ENCODE measurements at places on chromosomes 11 and 22.

- DNase-seq: no peak
Measured at GRCh38 chr11:45647786-45648185, 17.6 kb downstream of the CHST1 start.

- no peak for DNase-seq
Measured at GRCh38 chr22:45612451-45612901, 59.2 kb upstream of the ATXN10 start.

DNA sequence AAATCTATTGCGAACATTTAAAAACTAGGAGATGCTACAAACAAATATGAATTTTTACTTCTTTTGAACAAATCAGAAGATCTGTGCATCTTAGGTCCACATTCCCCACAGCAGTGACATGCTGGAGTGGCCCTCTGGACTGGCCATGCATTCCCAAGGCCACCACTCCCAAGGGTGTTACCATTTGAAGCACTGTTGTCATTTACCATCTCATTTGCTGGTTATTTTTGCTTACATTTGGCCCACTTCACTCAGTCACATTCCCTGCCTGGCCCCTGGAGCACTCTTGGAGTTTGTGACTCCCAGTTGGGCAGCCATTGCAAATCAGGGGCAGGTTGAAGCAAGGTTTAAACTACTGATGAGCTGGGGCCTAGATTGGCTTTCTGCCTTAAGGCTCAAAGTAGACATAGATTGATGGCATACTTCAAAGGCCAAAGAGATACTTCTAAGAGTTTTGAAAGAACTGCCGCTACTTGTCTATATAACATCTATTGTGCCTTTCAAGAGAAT lies 8.5 kb upstream of the ZNRF3 start:
- DNase-seq: no peak

GRCh38 chr22:27776650-27776958 lies 25.0 kb downstream of the MN1 start:
- no peak for DNase-seq

DNA sequence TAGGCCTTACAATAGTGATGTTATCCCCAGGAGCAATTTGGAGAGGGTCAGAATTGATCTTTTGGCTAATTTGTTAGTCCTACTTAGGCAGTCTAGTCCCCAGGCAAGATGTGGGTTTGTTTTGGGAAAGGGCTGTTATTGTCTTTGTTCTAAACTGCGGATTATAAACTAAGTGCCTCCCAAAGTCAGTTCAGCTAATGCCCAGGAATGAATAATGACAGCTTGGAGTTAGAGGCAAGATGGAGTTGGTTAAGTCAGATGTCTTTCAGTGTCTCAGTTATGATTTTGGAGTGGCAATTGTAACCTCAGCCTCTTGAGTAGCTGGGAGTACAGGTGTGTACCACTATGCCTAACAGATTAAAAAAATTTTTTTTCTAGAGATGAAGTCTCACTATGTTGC lies 7.3 kb upstream of the CLNS1A start:
- no peak for DNase-seq

DNA sequence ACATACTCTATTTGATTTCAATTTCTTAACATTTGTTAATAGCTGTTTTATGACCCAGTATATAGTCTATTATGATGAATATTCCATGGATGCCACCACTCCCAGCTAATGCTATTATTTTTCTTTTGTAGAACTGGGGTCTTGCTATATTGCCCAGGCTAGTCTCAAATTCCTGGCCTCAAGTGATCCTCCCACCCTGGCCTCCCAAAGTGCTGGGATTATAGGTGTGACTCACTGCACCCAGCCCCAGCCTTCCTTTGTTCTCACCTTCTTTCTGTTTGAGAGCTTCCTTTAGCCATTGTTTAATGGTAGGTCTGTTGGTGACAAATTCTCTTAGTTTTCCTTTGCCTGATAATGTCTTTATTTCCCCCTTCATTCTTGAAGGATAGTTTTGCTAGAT lies 52.9 kb upstream of the AMOTL1 start:
- DNase-seq: no peak

DNA sequence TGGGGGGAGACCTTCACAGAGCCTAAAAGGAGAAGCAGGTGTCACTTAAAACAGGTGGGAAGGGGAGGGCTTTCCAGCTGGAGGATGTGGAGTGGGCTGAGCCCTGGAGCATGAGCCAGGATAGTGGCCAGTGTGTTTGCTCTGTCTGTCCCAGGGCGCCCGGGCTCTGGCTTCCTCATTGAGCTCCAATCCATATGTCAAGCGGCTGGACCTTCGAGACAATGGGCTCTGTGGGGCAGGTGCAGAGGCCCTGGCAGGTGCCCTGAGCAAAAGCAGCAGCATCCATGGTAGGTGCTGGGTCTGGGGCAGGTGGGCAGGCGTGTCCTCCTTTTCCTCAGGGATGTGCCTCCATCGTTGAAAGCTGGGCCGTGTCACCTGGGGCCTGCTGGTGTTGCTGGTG lies 2.0 kb downstream of the LRRC74B start:
- no peak for DNase-seq

- no peak for DNase-seq
Measured at GRCh38 chr11:9577556-9577955, 4.1 kb downstream of the WEE1 start.

GRCh38 chr11:71551711-71552110 lies 3.5 kb downstream of the KRTAP5-9 start:
- no peak for DNase-seq

- no peak for DNase-seq
Measured at GRCh38 chr11:134955281-134955680, 543.2 kb upstream of the B3GAT1 start.

DNA sequence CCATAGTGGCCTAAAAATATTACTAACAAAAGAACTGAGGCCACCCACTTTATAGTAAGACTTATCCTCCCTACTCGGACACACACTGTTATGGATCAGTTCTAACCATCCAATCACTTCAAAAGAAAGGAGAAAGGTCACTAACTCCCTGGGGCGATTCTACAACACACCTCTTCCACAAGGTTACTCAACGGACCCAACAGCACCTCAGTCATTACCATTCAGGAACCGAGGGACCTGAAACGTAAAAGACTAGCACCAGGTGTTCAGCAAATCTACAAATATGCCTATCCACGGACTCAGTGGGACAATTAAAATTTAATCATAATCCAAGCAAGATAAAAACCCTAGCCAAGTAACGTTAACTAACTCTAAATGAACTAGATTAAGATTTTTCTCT lies 1.6 kb downstream of the HNRNPUL2 start:
- no peak for DNase-seq

DNA sequence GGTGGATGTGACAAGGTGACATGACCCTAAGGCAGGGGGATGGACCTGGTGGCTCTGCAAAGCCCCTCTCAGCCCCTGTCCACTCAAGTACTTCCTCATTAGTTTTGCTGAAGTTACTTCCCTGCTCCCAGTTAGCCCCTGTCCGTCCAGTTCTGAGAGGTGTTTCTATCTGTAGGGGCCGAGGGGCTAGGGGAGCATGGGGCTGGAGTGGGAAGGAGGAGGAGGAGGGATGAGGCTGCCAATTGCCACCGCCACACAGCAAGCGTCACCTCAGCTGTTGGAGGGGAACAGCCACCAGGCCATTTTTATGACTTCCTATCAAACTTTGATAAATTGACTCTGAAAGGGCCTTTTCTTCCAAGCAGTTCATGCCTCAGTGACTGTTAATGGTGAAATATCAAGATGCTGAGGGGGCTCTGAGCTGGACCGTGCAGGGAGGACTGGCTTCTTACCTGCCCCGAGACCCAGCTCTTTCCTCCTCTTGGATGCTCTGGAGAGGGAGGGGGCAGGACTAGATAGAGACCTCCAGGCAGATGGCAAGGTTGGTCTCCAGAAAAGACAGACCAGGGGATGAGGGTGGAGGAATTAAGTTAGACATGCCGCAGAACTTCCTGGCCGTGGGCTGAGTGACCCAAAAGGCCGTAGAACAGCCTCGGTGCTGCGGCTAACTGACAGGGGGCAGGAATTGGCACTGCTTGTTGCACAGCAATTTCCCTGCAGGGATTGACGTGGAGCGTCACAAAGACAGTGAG lies 137.0 kb downstream of the ST3GAL4 start:
- DNase-seq: no peak

DNA sequence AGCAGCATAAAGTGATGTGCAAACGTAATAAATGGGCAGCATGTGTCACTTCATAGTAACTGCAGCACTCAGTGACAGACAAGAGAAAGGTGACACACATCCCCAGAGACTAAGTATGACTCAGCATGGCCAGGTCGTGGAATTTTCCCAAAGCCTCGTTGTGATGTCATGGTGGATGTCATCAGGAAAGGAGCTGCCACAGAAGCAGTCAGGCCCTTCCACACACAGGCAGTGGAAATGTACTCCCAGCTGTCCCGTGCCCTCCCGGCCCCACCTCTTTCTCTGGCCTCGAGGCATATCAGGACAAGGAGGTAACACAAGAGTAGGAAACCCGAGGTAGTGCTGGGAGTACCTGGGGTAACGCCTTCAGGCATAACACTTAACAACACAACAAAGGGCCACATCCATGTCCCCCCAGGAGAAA lies 8.1 kb downstream of the PC start:
- DNase-seq: no peak
